ENCODE measurements at places on chromosomes 13 and 19.

DNA sequence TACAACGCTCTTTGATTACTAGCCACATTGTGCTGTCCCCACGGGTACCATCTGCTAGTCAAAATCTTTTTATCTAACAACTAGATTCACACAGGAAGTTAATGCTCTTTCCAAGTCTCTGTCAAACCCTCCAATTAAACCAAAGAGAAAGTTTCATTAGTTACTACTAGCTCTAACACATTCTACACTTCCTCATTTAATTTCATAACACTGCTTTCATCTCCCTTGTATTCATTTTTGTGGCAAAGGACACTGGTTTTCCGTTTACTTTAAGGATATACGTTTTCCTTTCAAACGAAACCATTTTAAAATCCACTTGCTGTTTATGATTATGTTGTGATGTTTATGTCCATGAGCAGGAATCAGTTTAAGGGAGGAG, 5.3 kb downstream of the DYRK1B start:
- H3K27ac ChIP-seq: no peak overlapping the region
- H3K27me3 ChIP-seq: no peaks in the 10 kb centered on the region
- H3K4me3 ChIP-seq: no peak overlapping the region
- H3K36me3 ChIP-seq: peaks cover 33% of the 10 kb centered on the region
- no peak for DNase-seq
- H3K4me1 ChIP-seq: peaks cover 10% of the 10 kb centered on the region

DNA sequence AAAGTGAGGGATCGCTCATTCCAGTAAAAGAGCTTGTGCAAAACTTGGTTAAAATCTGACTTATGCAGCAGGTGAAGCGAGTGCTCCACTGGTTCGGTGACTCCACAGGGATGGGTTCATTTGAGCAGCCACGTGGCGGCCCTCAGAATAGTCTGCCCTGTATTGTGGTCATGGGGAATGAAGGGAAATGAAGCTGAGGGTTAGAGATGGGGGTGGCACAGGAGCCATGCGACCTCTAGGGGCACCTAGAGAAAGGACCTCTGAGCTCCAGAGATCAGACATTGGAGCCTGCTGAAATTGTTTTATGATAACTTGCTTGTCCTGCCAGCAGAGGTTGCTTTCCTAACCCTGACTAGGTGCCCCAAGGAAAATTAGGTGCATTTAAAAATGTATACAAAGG, 26.6 kb downstream of the CBY2 start:
- H3K27ac ChIP-seq: no peak overlapping the region
- H3K4me3 ChIP-seq: no peak overlapping the region
- DNase-seq: peak; percentile 36
- no peaks in the 10 kb centered on the region for H3K36me3 ChIP-seq
- H3K4me1 ChIP-seq: no peaks in the 10 kb centered on the region

DNA sequence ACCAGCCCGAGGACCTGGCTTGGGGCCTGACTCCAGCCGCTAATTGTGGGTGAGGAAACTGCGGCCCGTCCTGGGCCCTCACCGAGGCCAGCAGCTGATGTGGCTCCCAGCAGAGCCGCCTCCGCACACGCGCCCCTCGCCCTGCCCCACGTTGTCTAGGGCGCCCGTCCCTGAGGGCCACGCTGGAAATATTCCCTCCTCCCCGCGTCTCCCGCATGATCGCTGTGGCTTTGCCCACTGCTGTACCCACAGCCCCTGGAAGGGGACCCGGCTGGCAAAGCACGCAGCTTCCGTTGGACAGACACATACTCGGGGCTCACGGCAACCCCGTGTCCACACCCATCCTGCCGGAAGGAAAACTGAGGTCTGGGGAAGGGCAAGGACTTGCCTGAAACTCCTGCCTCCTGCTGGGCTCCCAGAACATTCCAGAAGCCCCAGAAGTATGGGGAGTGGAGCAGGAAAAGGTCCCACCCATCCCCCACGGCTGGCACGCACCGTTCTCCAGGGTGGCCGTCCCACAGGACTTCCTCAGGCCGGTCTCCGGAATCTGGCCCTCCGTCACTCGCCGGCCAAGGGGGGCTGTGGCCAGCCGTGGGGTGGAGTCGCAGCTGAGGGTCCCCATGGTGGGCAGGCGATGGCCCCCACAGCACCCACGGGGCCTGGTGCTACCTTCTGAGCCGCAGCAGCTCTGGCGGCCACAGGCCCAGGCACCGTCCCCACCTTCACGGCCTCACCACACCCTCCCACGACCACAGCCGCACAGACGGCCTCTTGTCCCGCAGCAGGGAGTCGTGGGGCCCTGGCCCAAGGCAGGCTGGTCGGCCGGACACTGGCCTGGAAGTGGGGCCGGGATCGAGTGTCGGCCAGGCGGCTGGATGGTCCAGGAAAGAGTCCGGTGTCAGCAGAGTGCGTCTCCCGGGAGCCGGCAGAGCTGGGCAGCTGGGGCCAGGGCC, 13.6 kb upstream of the SHC2 start:
- H3K4me3 ChIP-seq: no peak overlapping the region
- DNase-seq: no peak
- no peaks in the 10 kb centered on the region for H3K36me3 ChIP-seq
- no peaks in the 10 kb centered on the region for H3K27me3 ChIP-seq

- H3K27ac ChIP-seq: no peak overlapping the region
- no peak for DNase-seq
- no peaks in the 10 kb centered on the region for H3K4me1 ChIP-seq
- H3K27me3 ChIP-seq: peaks cover 20% of the 10 kb centered on the region
These were observed 1.0 kb downstream of the NCCRP1 start for GRCh38 chr19:39197808-39198207.

DNA sequence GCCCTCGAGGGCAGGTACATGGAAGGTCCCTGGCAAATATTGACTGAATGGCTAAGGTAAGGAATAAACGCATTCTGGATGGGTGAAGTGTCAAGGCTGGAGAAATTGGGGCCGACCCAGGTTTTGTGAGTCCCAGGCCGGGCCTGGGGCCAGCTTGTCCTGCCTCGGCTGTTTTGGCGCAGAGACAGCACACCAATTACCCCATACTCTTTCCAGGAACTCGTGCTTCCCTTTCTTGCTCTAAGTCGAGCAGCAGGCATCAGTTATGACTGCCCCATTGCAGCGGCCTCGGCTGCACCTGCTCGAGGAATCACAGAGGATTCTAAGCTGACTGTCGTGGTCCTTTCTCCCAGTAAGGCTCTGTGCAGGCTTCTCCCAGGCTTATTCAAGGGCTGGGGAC, 67.1 kb downstream of the ZNF536 start:
- H3K27me3 ChIP-seq: no peaks in the 10 kb centered on the region
- no peaks in the 10 kb centered on the region for H3K36me3 ChIP-seq
- DNase-seq: no peak
- no peak overlapping the region for H3K27ac ChIP-seq
- no peaks in the 10 kb centered on the region for H3K4me1 ChIP-seq

GRCh38 chr13:110485604-110486003, 75.9 kb downstream of the RAB20 start:
- H3K4me1 ChIP-seq: peaks cover 18% of the 10 kb centered on the region
- no peaks in the 10 kb centered on the region for H3K27me3 ChIP-seq
- peak overlapping the region; percentile 71 for H3K27ac ChIP-seq
- DNase-seq: peak; percentile 92
- H3K4me3 ChIP-seq: no peak overlapping the region

DNA sequence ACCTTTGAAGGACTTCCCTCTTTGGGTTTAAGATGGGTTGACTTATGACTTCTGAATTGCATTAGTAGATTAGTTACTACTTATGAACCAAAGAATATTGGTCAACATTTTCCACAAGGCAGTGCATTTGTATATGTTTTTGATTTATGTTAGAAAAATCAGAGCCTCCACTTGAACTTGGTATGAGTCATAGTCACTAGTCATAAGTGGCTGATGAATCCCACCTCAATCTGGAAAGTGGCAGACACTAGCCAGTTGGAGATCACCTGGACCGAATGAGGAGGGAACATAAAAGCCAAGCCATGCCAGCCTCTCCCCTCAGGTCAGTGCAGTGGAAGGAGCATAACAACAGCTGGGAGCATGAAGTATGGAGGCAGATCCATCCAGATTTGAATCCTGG, 39.3 kb upstream of the SPART start:
- no peaks in the 10 kb centered on the region for H3K36me3 ChIP-seq
- DNase-seq: no peak
- H3K27ac ChIP-seq: no peak overlapping the region
- H3K4me3 ChIP-seq: no peak overlapping the region
- H3K4me1 ChIP-seq: no peaks in the 10 kb centered on the region

GRCh38 chr13:28464861-28465460, 30.0 kb downstream of the FLT1 start:
- peaks cover 64% of the 10 kb centered on the region for H3K36me3 ChIP-seq
- no peak overlapping the region for H3K27ac ChIP-seq
- no peaks in the 10 kb centered on the region for H3K27me3 ChIP-seq
- DNase-seq: no peak

DNA sequence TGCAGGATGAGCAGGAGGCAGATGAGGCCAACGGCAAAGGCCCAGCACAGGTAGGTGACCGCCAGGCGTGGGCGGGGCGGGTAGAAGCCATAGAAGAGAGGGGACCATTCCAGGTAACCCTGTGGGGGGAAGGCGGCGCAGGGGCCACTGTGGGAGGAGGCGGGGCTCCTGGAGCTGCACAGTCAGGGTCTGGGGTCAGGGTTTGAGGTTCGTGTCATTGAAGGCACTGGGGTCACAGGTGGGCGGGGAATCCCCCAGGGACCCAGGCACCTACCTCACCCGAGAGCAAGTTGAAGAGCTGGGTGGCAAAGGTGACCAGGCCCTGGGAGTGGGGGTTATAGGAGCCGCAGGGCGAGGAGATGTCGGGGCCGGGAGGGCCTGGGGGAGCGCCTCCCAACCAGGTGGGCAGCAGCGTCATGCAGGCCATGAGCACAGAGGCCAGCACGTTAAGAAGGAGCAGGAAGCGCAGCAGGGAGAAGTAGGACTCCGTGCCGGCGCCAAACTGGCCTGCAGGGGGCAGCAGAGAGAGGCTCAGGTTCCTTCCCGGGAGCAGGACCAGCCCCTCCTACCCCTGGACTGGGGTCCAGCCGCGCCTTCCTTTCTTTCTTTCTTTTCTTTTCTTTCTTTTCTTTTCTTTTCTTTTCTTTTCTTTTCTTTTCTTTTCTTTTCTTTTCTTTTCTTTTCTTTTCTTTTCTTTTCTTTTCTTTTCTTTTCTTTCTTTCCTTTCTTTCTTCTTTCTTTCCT, 4.6 kb downstream of the TMC4 start:
- no peaks in the 10 kb centered on the region for H3K4me1 ChIP-seq
- H3K27me3 ChIP-seq: no peaks in the 10 kb centered on the region
- DNase-seq: peak; percentile 100
- H3K36me3 ChIP-seq: no peaks in the 10 kb centered on the region

GRCh38 chr13:47991859-47992258, 9.2 kb downstream of the SUCLA2 start:
- H3K36me3 ChIP-seq: peaks cover 4% of the 10 kb centered on the region
- no peak overlapping the region for H3K27ac ChIP-seq
- no peak for DNase-seq

GRCh38 chr19:10428996-10429381, 8.7 kb downstream of the PDE4A start:
- H3K36me3 ChIP-seq: no peaks in the 10 kb centered on the region
- H3K27me3 ChIP-seq: peaks cover 89% of the 10 kb centered on the region
- H3K4me1 ChIP-seq: peaks cover 9% of the 10 kb centered on the region

GRCh38 chr13:109110159-109110558, 480.7 kb downstream of the MYO16 start:
- no peaks in the 10 kb centered on the region for H3K27me3 ChIP-seq
- H3K4me1 ChIP-seq: no peaks in the 10 kb centered on the region
- no peaks in the 10 kb centered on the region for H3K36me3 ChIP-seq
- DNase-seq: no peak

- H3K4me3 ChIP-seq: no peak overlapping the region
- peaks cover 22% of the 10 kb centered on the region for H3K4me1 ChIP-seq
- H3K36me3 ChIP-seq: no peaks in the 10 kb centered on the region
- H3K27me3 ChIP-seq: no peaks in the 10 kb centered on the region
These were observed 333.9 kb downstream of the UQCRFS1 start for GRCh38 chr19:28878862-28879566.

DNA sequence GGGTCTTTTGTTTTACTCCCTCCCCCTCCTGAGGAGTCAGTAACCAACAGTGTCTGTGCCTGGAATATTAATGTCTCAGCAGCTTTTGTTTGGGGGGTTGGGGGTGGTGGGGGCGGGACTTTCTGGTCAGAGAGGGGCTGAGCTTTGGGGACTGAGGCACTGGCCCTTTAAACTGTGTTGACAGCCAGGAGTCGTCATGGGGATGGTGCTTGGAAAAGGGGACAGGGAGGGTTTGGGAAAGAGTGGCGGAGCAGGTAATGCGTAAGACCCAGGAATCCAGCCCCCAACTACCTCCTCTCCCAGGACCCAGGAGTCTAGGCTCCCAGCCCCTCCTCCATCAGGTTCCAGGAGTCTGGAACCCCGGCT, 5.2 kb downstream of the CADM4 start:
- DNase-seq: no peak
- no peaks in the 10 kb centered on the region for H3K36me3 ChIP-seq
- H3K27ac ChIP-seq: no peak overlapping the region
- H3K4me1 ChIP-seq: peaks cover 9% of the 10 kb centered on the region

GRCh38 chr13:95678967-95679366, 2.0 kb downstream of the DNAJC3 start:
- H3K36me3 ChIP-seq: no peaks in the 10 kb centered on the region
- H3K4me3 ChIP-seq: no peak overlapping the region
- no peak for DNase-seq
- no peaks in the 10 kb centered on the region for H3K4me1 ChIP-seq
- H3K27me3 ChIP-seq: no peaks in the 10 kb centered on the region

- DNase-seq: no peak
- H3K4me3 ChIP-seq: no peak overlapping the region
- H3K27ac ChIP-seq: no peak overlapping the region
- H3K36me3 ChIP-seq: no peaks in the 10 kb centered on the region
- H3K27me3 ChIP-seq: no peaks in the 10 kb centered on the region
These were observed 48.7 kb upstream of the MYCBP2 start for GRCh38 chr13:77375560-77376108.

DNA sequence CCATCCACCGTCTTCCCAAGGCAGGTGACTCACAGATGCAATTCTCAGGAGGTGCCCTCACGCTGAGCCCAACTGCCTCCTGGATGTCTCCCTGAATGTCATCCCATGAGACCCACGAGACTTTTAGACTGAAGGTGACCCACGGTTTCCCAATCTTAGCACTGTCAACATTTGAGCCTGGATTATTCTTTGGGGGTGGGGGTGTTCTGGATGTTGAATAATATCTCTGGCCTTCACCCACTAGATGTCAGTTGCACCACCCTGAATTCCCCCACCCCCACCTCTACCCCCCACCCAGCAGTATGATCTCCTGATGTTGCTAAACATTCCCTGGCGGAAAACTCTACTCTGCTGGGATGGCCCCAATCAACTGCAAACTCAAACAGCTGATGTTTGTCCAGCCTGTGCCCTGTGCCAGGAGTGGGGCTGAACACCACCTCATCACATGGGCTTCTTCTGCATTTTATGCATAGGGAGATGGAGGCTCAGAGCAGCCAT, 2.2 kb upstream of the CYP4F22 start:
- H3K27me3 ChIP-seq: no peaks in the 10 kb centered on the region
- H3K4me1 ChIP-seq: no peaks in the 10 kb centered on the region
- H3K4me3 ChIP-seq: no peak overlapping the region
- no peak for DNase-seq

GRCh38 chr13:58056426-58056825, 424.9 kb downstream of the PCDH17 start:
- no peak overlapping the region for H3K27ac ChIP-seq
- no peak overlapping the region for H3K4me3 ChIP-seq
- no peak for DNase-seq

Measured in H1 (cell line).